ENCODE measurements at places on chromosomes 4 and X.

DNA sequence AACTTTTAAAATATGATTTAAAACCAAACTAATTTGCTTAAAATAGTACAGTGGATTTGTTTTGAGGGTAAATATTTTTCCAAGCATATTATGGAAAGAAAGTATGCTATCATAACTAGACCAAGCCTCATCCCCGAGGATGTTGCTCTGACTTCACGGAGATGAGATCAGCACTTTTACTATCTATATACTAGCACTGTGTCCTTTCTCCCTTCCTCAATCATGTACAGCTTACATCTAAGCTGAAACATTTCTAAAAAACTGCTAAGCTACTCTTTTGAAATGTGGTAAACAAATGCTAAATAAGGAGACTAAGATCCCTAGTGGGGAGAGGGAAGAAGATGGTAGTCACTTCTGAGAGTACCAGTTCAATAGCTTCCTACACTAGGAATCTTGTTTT is 23.8 kb downstream of the AMMECR1 start:
- no peak for DNase-seq

DNA sequence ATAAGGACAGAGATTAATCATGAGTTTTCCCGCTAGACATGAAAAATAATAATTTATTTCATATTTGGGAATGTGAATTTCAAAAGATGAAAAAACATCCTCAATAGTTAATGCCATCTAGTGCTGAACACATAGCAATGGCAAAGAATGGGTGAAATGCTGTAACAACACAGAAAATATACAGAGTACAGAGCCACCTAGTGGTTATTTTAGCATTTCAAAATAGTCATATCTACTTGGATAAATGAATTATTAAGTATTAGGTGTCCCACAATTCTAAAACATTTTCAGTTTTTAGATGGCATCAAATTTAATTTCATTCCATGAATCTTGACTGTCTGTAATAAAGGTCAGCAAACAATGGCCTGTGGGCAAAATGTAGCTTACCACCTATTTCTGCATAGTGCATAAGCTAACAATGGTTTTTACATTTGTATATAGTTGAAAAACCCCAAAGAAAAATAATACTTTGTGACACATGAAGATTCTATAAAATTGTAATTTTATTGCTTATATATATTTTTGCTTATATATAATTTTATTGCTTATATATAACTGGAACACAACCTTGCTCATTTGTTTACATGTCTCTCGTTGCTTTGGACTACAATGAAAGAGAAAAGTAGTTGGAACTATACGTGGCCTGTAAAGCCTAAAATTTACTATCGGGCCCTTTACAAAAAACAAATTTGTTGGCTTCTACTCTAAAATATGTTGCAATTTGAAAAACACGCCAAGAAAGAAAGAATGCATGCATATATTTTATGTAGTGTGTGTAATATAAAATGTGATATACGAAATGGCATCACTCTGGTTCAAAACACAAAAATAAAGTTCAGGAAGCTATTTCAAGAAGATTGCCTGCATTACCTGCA is 99.1 kb upstream of the FAM47C start:
- no peak for DNase-seq

DNA sequence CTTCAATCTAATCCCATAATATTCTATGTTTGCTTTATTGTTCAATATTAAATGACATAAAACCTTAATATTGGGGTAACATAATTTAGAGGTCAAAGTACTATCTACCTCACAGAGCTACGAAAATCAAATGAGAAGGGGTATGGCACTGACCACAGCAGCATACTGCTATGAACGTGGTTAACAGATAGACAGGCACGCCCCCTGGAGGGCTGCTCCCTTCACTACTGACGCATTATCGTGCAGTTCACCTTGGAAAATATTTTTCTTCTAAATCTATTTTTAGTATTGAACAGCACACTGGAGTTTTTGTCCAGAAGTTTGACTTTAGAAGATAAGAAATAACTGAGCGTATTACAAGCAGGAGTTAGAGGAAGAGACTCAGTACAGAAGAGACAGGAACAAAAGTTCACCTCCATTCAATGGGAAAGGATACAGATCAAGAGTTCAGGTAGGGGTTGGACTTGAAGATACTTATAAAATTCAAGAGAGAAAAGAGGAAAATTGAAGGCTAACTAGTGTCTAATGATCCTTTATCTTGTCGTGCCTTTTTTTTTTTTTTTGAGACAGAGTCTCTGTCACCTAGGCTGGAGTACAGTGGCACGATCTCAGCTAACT is 22.7 kb downstream of the MAP9 start:
- DNase-seq = no peak

DNA sequence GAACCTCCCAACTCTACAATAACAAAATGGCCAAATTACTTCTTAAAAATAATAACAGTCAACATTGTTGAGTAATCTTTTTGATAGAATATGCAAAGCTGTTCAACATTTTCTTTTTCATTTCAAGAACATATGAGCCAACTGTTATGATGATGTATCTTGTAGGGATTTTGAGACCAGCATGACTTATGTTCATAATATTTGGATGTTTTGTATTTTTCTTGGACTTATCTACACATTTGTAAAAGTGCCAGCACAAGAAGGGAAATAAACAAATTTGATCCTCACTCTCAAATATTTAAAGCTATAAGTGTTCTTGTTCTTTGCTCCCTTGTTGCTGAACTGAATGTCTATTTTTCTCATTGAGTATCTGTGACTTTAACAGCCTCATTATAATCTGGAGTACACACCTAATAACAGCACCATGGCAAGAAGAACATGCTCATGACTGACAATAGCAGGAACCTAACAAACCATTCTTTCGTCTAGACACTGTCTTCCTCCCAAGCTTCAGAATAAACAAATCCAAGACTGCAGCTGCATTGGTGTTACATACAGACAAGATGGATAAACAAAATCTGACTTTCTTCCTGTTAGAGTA is 1049.7 kb downstream of the FAT4 start:
- DNase-seq = no peak

DNA sequence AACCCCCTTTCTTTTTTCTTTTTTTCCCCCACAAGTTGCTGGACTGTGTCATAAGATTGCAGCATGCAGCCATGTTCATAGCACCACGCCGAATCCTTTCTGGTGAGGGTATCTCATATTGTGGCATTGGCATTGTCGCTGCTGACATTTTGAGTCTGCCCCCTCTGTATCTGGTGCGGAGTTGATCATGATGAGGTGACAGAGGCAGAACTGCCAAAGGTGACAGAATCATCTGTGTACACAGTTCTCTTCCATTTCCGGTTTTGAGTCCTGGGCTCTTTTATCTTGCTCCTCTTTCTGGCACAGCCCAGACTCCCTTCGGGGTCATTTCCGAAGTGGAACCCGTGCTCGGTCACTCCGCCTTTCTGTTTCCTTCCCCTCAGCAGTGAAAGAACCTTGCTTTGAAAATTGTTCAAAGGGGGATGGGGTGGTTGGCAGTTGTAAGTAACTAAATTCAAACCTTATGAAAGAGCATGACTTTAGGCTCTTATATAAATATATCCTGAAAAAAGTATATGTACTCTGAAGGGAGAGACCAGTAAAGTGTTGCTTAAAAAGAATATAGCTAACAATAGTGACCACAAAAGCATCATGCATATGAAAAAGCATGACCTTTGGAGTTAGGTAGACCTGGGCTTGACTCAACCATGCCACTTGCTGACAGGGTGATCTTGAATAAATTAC is 55.0 kb upstream of the BMP2K start:
- DNase-seq = no peak

- DNase-seq = no peak
Measured at GRCh38 chr4:148021686-148022085, 289.8 kb downstream of the ARHGAP10 start.

- DNase-seq = no peak
Measured at GRCh38 chr4:37889849-37890800, 759 bp upstream of the TBC1D1 start.

DNA sequence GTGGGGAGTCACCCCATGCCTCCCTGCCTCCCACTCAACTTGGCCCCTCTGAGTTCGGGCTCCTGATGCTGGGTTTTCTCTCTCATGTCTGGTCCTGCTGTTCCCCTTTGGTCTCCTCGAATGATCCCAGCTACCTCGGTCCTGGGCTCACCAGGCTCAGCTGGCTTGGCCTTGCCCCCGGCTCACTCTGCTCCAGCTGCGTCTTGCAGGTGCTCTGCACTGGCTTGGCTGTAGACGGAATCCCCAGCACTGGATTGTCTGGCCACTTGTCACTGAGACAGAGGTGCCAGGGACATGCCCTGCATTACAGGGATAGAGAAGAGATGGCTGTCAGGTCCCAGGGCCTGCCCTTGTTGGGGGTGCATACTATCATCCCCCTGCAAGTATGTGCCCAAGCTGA is 41.6 kb upstream of the NYX start:
- no peak for DNase-seq

GRCh38 chr4:164639001-164639400 is 114.9 kb upstream of the SMIM31 start:
- no peak for DNase-seq

DNA sequence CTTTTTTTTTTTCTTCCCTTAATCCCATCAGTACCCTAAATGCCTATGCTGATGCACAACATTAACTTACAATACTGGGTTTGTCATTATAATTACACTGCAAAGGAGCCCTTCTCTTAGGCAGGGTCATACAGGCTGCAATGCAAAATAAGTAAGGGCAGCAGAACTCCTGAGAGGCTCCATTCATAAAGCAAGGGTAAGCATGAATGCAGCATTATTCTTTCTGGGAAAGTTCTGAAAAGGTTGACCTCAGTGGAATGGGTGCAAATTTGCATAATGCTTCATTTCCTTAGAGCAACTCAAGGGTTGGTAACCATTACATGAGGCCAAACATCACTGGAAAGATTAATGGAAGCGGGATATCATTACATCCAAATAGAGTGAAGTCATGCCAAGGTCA is 789.2 kb downstream of the KLHL13 start:
- DNase-seq = no peak

DNA sequence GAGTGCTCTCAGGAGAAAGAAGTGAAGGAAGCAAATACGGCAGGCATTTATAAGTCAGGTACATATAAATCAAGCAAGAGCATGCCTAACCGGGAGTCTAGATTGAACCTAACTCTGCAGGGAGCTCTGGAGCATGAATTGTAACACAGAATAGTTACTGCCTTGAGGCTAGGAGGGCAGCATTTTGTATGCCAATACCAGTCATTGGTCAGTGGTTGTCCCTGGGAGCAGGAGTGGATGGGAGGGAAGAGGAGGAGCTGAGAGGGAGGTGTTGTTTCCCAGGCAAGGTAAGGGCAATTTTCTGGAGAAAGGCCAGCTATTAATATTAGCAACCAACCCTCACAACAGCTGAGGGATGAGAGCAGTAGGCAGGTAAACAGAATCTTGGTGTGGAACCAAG is 224.7 kb upstream of the DCAF8L1 start:
- no peak for DNase-seq

GRCh38 chr4:151911970-151912369 is 151.2 kb upstream of the GATB start:
- no peak for DNase-seq

GRCh38 chrX:136041254-136041812 is 56.1 kb downstream of the SLC9A6 start:
- DNase-seq = no peak

GRCh38 chr4:17009871-17010367 is 111.5 kb upstream of the LDB2 start:
- no peak for DNase-seq

DNA sequence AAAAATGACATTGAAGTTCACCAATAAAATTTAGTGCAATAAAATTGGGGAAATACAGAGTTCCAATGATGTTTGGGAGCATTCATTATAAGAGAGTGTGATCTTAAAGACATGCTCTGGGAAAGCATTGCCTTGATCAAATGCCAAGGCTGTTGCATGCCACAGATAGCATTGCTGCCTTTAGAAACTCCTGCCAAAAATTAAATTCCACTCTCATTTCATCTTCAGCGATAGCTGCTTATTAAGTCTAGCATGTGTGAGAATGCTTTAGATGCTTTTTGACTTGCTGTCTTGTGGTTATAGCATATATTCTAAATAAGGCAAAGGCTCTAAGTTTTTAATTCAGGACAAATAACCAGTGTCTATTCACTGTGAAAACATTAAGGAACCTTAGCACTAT is 49.3 kb downstream of the NPNT start:
- DNase-seq = no peak

DNA sequence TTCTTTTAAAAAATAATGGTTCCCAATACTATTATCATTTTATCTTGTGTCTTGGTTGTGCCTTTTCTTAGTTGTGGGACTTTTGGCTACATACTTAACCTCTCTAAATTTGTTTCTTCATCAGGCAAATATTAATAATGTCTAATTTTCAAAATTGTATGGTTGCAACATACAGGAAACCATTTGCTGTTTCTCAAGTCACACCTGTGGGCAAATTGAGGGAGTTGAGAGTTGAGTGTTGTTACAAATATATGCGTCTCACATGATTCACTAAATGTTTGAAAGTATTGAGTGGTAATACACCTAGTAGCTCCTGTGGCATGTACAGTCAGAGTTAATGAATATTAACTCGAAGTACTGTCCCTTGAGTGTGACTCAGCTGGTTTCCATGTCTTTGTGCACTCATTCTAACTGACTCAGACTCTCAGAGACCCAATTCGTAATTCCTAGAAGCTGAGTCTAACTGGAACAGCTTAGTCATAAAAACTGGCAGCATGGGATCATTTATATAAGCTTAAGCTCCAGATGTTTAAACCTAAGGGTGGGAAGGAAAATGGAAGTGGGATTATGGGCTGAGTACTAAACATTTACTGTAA is 802.4 kb downstream of the TRIML1 start:
- no peak for DNase-seq

DNA sequence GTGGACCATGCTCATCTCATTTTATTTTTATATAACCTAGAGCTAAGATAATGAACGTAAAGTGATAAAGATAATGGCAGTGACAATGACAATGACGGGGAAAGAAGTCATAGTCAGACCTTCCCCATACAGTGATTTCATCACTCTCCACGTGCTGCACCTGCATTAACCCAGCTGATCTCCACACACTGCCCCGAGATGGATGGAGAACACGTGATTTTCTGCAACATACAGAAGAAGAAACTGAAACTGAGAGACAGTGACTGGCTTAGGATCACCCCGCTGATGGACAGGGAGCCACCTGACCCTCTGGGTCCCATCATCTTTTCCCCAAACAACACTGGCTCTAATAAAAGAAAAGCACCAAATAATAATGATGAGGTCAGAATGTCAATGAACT is 22.0 kb downstream of the EVC2 start:
- no peak for DNase-seq

DNA sequence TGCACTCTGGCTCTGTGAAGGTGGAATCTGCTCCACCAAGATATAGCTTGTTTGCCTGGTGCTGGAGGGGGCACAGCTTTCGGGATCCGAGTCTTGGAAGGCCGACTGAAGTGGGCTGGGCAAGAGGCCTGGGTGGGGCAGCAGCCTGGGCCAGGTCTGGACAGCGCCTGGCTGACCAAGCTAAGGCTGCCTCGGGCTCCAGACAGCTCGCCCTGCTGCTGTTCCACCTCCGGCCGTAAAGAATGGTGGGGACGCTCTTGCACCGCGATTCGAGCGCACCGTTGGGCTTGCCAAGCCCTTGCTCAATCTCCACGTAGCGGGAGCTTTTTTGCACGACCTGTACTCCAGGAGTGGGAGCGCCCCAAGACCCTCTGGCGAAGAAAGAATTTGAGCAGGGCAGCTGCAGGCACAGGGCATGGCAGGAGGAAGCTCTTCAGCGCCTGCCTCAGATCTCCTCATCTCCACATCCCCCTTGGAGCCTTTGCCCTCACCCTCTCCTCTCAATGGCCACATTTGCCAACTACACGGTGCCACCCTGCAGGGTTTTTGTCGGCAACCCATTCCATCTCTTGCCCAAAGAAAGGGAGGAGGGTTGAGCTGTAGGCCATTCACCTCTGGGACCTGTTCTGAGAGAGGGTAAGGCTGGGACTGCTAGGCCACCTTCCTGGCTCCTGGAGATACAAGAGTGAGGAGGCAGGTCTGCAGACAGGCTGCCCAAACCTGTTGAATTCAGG is 18.9 kb downstream of the CNGA2 start:
- DNase-seq = no peak
